ENCODE measurements at places on chromosomes 16 and 17.

- no peak for DNase-seq
Observed at GRCh38 chr16:88774544-88775393, 10.3 kb downstream of the PIEZO1 start.

DNA sequence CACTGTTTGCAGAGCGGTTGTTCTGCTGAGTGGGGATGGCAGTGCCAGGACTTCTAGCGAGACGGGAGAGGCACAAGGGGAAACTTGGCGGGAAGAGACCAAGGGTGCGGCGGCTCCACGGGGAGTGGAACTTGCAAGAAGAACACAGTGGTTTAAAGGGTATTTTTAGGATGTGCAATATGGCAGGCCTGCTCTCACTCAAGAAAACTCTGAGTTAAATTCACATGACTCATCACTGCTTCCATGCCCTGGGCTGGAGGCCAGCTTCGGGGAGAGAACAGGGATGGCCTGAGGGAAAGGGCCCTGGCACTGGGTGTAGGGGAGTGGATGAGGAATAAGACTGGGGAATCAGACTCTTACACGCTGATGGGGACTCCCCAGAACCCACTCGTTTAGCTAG lies 13.3 kb upstream of the CD300LD start:
- DNase-seq: no peak

DNA sequence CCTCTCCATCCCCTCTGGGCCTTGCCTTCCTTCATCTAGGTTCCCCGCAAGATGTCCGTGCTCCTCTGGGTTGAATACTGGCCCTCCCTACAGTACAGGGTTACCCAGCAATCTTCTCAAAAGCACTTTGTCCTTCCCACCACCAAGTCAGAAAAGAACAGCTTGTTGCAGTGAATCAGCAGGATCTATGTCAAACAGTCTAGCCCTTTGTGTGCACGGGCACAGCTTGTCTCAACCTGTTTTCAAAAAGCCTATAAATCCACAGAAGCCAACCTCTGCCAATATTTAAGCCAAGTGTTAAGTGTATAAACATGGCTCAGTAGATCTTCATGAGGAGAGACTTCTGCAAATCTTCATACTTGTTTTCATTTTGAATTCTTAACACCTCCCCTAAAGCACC lies 25.2 kb downstream of the C17orf67 start:
- no peak for DNase-seq

GRCh38 chr17:12599186-12599920 lies 66.3 kb upstream of the MYOCD start:
- no peak for DNase-seq

DNA sequence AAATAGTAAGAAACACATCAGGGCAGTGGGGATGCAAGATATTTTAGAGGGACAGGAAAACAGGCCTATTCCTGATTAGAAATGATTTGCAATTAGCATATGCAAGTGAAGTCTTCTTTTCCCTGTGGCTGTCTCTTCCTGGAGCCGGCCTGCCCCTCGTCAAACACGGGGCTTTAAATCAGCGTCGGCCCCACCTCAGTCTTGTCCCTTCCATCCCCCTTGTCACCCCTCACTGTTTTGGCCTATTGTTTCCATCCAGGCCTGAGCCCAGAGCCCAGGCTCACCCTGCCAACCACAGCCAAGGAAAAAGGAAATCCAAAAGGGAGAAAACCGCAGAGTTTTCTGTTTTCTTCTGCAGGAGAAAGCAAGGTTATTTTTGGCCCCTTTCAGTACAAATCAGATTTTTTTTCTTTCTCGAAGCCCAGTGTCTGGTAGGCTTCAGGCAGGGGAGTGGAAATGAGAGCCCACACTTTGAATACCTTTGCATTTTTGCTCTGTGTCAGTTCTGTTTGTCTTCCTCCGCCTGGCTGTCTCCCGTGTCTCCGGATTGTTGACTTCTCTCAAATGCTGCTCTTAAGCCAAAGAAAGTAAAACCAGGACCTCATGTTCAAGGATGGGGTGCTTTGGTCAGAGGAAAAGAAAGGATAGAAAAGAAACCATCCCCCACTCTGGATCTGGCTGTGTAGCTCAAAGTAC lies 399.9 kb upstream of the CDH11 start:
- DNase-seq: no peak

GRCh38 chr17:73013816-73014663 lies 78.4 kb downstream of the SLC39A11 start:
- no peak for DNase-seq

- DNase-seq: no peak
Observed at GRCh38 chr17:58005728-58006559, 1.1 kb downstream of the SRSF1 start.

GRCh38 chr17:59972778-59973177 lies 8.2 kb upstream of the RNFT1 start:
- DNase-seq: no peak

DNA sequence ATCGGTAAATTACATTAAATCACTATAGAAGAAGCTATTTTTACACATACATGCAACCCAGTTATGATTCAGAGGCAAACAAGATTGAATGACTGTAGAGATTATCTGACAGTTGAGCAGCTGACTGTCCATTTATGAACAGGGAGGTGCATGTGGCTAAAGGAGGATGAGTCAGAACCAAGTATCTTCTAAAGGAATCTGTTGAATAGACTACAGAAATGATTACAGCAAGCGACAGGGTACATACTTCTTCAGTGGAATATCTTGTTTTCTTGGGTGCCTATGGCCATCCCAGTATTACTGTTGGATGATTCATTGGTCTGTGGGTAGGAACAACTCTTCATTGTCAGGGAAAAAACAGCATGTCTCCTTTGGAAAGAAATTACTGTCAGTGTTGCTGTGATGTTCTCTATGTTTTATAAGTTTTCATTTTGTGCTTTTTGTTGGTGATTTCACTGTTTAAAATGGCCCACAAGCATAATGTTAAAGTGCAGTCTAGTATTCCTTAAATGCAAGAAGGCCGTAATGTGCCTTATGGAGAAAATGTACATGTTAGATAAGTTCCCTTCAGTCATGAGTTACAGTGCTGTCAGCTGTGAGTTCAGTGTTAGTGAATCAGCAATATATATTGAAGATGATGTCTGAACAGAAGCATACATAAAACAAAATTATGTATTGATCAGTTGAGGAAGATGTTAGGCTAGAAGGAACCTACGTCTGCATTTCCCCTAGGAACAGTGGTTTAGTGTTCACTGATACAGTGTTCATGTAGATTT lies 27.0 kb downstream of the CBFB start:
- DNase-seq: no peak

- DNase-seq: no peak
Observed at GRCh38 chr16:5977329-5977728, 879.7 kb upstream of the EEF2KMT start.

DNA sequence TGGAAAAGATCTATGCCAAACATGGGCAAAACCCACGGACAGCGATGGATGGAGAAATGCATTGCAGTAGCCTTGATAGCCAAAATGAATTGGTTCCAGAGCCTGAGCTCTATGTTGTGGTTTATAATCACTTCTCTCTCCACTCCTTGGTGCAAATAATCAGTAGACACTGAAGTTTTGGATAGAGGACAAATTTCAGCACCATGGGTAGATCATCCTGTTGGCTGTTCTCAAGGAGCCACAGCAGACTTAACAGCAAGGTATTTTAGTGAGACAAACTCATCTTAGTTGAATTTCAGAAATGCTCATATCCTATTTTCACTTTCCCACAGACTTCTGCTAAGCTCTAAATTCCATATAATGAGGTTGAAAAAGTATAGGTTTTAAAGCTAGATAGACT lies 88.3 kb upstream of the CCL1 start:
- DNase-seq: no peak

GRCh38 chr17:57905875-57906455 lies 49.2 kb downstream of the CUEDC1 start:
- no peak for DNase-seq

DNA sequence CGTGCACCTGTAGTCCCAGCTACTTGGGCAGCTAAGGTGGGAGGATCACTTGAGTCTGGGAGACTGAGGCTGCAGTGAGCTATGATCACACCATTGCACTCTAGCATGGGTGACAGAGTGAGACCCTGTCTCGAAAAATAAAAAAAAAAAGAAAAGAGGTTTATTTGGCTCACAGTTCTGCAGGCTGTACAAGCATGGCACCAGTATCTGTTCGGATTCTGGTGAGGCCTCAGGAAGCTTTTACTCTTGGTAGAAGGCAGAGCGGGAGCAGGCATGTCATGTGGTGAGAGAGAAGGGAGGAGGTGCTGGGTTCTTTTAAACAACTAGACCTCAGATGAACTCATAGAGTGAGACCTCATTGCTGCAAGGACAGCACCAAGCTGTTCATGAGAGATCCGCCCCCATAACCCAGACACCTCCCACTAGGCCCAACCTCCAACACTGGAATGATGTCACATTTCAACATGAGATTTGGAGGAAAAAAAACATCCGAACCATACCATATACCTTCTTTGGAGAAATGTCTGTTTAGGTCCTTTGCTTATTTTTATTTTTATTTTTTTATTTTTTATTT lies 10.3 kb upstream of the RMI2 start:
- no peak for DNase-seq

GRCh38 chr16:29664091-29664921 lies 1.3 kb downstream of the SPN start:
- no peak for DNase-seq

GRCh38 chr17:4607773-4608187 lies 23.5 kb downstream of the SMTNL2 start:
- DNase-seq: no peak

DNA sequence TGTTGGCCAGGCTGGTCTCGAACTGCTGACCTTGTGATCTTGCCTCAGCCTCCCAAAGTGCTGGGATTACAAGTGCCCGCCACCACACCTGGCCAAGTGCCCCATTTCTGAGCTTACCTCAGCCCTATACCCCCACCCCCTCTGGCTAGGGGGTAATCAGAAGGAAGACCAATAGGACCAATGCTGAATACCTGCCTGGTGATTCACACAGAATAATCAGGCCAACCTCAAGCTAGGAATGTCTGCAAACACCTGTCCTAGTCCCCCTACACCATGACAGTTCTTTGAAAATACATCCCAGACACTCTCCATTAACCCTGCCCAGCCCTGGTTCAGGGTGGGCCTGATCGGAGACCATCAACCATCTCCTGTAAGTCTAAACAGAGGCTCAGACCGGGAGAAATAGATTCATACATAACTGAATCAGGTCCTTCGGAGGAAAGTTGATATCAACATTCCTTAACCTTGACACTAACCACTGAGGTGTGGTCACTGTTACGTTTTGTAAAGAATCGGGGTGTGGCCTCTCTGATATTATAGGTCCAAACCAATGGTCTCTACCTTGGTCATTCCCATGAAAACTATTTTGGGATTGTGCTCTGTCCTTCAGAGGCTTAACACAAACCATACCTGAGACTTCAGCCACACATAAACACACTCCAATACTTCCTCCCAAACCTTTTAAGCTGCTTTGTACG lies 130.8 kb downstream of the GAS7 start:
- no peak for DNase-seq
